Stimulated activated CD8-positive, alpha-beta memory T cell treated with anti-CD3 and anti-CD28 coated beads, Interleukin-4, amount 100 ng/mL, for 1 hour (primary cell): ENCODE measurements at places on chromosomes 4 and X.

DNA sequence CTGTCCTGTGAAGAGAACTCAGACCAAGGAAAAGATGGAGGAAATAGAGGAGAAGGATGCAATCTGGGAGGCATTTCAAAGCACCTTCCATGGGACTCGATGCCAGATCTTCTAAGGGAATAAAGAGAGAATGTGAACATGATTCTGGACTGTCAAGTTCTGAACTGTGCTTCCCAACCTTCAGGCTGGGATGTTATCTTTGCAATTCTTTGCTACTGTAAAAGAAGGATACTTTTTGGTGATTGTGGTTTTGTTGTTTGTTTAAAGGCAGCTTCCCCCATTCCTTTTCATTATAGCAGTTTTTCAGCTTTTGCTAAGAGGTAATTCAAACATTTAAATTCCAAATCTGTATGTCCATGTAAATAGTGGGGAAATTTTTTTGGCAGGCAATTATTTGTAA lies 217.3 kb downstream of the NWD2 start:
- DNase-seq: no peak

- DNase-seq: no peak
Observed at GRCh38 chr4:145602129-145602760, 16.9 kb upstream of the MMAA start.

- DNase-seq: no peak
Observed at GRCh38 chr4:40699648-40700047, 50.1 kb upstream of the NSUN7 start.

- no peak for DNase-seq
Observed at GRCh38 chrX:10015723-10016518, 48.8 kb downstream of the CLDN34 start.

DNA sequence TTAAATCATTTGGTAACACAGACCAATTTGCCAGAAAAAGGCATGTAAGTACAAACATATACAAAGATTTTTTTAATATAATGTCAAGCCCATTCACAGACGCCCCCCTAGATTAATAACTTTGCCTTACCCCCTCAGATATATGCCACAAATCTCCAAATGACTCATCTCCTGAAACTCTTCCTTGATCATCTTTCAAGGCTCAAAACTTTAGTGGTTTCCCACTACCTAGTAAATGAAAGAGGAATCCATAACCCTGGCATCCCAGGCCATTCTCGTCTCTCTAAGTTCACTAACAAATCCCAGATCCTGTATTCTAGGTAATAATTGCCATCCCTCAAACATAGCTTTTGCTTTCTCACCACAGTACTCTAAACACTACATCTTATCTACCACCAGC lies 61.9 kb downstream of the PRSS12 start:
- DNase-seq: no peak

DNA sequence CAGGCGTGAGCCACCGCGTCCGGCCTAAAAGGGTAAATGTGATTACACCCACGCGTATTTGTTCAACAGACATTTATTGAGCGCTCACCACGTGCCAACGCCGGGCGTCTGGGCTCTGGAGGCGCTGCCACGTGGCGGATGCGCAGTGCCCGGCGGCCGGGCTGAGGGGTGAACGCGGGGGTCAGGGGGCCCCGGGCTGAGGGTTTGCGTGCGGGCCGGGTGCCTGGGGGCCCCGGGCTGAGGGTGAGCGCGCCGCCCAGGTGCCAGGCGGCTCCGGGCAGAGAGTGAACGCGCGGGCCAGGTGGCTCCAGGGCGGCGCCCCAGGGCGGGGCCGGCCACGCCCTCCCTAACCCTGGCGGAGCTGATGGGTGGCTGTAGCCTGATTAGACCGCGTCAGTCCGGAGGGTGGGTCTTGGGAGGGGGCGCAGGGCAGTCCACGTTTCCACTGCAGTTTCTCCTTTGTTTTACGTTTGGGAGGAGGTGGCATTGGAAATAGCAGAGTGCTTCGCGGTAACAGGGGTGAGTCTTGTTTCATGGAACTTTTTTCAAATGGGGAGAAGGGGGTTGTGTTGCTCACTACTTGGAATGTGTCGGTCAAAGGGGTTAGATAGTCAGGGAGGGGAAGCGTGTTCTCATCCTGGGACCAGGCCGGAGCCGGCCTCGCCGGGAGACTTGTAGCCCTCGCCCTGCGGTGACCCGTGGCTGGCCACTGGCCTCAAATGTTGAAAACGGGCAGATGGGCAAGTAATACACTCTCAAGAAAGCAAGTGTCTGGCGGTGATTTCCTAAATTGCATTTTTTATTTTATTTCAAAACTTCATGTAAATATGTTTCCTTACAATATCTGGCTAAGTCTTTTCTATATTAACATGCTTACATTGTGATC lies at the start of gene ZFP42:
ZFP42 (plus strand) TSS at position 450 of the 886 bp plus-strand sequence. CDS start 7,037 bp downstream, outside the sequence.
- no peak for DNase-seq

DNA sequence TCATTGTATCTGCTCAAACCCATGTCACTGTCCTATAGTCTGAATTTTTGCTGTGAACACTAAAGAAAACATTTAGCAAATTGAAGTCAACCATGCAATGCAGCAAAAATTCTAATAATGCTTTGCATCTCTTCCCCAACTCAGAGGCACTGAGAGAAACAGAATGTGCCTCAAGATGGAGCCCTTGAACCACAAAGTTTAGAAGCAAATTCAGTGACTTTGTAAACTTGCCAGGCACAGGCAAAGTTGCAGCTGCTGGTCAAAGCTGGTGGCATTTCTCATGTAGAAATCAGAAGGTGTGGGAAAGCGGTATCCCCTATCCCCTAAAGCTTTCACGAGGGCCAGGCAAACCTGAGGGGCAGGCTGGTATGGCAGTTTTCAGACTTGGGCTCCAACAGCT lies 121.7 kb upstream of the DIPK2B start:
- DNase-seq: no peak

DNA sequence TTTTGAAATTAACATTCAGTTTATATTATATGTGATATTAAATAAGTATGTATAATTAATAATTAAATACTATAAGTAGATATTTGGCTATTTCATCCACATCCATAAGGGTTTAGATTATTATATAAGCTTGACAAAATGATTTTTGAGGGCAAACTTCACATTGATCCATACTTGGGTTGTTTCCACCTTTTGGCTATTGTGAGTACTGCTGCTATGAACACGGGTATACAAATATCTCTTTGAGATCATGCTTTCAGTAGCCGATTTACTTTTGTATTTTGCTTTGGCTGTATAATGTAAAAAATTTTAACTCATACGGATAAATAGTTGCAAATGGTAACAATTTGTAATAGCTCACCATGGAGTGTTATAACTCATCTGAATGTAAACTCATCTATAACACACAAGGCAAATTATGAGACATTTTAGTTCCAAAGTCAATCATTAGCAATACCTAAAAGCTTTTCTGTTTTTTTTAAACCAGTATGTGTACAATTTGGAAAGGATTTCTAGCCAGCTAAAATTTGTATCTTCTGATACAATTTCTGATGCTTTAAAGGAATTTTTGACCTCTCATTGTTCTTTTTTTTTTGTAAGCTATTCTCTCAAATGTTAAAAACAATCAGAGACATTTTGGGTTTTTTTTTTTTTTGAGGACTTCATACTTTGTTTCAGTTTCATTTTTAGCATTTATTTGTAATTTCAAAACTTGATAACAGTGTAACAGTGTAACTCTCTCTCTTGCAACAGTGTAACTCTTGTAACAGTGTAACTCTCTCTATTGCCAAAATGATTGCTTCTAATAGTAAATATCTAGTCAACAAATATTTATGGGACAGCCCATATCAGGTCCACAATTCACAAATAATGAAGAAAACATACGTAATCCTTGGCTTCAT lies 51.8 kb upstream of the ARX start:
- no peak for DNase-seq

DNA sequence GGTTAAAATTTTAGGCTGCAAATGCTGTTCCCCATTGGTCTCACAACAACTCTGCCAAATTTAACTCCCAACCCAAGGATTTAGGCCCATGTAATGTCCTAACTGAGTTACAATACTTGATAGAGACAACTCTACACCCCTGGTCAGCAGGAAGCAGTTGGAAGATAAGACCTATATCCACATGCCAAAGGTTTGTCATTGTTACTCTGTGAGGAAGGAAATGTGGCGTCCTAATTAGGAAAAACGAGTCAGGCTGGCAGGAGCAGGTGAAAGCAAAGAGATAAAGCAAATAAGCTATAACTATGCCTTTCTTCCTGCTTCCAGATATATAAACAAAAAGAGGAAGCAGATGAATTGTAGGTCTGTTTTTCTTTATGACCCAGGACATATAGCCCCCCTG lies 69.1 kb downstream of the SPIN4 start:
- DNase-seq: no peak

DNA sequence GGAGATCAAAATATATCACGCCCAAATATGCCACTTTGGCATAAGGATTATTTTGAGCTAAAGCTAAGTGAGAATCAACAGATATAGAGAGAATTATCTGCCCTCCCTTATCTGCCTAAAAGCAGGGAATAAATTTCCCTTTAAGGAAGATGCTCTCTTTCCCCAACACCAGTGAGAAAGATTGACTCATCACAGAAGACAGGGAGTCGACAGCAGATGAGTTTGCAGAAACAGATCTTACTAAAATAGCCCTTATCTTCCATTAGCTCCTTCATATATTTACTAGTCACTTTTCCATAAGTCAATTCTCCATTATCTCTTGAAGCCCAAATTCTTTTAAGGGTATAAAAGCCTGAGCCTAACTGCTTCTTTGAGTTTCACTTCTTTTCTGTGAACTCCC lies 156.6 kb downstream of the CAMK2D start:
- no peak for DNase-seq

- DNase-seq: no peak
Observed at GRCh38 chr4:100391086-100391485, 126.7 kb downstream of the EMCN start.

GRCh38 chr4:32824336-32824735 lies 2104.2 kb downstream of the PCDH7 start:
- DNase-seq: no peak

GRCh38 chr4:111681751-111682150 lies 463.5 kb upstream of the FAM241A start:
- DNase-seq: no peak

DNA sequence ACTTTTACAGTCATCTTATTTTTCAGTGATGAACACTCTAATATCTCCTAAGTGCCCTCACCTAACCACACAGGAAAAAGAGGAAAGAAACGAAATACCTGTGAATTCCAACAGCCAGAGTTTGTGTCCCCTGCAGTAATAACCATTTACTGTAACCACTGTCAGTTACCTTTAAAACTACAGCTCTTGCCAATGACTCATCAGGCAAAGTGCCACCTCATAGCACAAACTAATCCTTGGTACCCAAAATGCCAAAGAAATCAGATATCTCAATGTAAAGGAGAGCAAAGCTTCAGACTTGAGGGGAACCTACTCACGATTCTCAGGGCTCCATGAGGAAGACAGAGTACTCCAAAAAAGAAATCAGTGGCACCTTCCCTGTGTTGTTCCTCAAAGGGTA lies 146.5 kb downstream of the NDST3 start:
- no peak for DNase-seq

DNA sequence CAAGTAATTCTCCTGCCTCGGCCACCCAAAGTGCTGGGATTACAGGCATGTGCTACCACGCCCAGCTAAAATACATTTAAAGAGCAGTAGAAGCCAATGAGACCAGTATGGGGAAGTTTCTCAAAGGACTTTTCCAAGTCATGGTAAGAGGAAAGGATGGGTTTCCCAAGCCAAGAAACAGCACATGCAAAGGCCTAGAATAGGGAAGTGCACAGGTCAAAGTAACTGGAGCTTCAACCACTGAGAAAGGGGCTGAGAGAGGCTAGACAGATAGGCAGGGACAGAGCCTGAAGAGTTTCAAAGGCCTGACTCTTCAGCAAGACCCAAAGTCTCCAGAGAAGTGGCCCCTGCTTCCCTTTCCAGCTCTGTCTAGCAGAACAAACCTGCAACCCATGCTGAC lies 162.1 kb downstream of the CORIN start:
- no peak for DNase-seq

GRCh38 chr4:38119668-38120385 lies 159.6 kb downstream of the PTTG2 start:
- no peak for DNase-seq

GRCh38 chrX:66553973-66554372 lies 84.9 kb downstream of the EDA2R start:
- DNase-seq: no peak

DNA sequence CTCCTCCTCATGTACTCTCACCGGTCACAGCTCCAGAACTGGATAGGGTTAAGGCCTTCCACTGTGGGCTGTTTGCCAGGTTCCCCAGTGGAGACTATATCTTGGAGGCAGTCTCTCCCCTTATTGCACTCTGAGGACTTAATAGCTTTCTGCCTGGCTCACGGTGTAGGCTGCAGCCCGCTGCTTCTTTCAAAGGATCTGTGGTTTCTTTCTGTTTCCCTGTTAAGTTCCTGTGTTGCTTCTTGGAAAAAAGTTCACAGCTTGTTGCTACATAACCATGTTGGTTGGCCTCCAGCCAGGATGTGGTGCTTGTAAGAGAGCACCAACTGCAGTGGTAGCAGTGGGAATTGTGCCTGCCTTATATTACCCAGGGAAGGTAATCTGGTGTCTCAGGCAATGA lies 24.9 kb upstream of the ZDHHC15 start:
- DNase-seq: no peak

- DNase-seq: no peak
Observed at GRCh38 chr4:52665592-52665991, 6.5 kb upstream of the USP46 start.

GRCh38 chr4:137125011-137125410 lies 407.3 kb downstream of the PCDH18 start:
- no peak for DNase-seq

- DNase-seq: no peak
Observed at GRCh38 chr4:157204634-157205244, 15.8 kb upstream of the GRIA2 start.

- no peak for DNase-seq
Observed at GRCh38 chr4:14903321-14903720, 99.0 kb upstream of the CPEB2 start.

- DNase-seq: no peak
Observed at GRCh38 chrX:1218286-1218685, 5.8 kb upstream of the CRLF2 start.

GRCh38 chrX:92247076-92247475 lies 467.9 kb downstream of the PCDH11X start:
- no peak for DNase-seq

DNA sequence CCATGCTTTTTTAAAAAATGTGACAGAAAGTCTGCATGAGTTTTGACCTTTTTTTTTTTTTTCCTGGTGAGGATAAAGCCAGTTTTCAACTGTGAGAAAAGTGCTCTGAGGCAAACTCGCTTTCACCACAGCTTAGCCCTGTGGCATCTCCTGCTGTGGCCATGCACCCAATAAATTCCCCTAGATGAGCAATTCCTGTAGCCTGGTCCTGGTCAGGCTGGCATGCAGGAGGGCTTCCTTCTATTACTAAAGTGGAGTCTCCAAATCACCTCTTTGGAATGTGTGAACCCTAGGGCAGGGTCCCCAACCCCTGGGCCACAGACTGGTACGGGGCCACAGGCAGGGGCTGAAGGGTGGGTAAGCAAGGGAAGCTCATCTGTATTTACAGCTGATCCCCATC lies 265.4 kb downstream of the RAPGEF2 start:
- no peak for DNase-seq

DNA sequence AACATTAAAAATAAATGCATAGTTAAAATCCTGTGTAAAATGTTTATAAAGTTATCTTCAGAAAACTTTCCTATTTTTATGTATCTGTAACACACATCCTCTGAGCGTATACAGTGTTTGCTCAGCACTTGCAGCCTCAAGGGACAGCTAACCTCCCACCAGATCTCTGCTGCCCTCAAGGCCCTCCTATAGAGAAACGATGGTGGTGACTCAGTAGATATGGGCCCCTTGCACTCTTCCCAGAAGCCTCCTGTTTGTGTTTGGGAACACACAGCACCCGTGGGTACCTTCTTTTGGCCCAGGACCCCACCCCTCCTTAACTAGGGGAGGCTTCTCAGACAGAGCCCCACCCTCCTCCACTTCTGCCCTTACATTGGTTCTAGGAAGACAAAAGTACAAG lies 26.7 kb downstream of the PJA1 start:
- DNase-seq: no peak
